ENCODE measurements at places on chromosomes 16 and 17.

GRCh38 chr17:72372185-72372584, 251.4 kb downstream of the SOX9 start:
- no peak for DNase-seq

- no peak for DNase-seq
Observed at GRCh38 chr17:9064311-9064834, 43.1 kb downstream of the NTN1 start.

GRCh38 chr17:60354223-60354622, 37.7 kb downstream of the USP32 start:
- no peak for DNase-seq

DNA sequence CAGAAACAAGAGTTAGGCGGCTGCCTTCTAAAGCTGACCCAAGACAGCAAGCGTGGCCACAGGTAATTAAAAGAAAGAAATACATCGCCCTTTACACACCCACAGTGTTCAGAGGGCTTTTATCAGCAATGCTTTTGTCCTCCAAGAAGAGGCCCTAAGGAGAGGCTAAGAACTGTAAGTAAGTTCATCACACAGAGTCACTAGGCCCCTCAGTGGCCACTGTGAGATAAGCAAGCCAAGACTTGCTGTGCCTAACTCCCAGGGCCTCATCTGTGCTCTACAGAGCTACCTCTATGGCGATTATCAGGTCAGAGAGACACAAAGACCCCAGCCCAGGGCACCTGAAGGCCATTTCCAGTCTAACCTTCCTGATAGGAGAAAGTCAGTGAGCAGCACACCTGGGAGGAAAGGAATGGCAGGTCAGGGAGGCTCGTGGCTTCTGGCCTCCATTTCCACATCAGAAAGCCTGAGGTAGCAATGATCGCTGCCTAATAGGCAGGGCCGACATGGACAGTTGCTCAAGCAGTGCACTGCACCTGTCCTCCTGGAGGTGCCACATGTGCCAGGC, 545.2 kb upstream of the CDH11 start:
- no peak for DNase-seq

- DNase-seq = no peak
Observed at GRCh38 chr17:47064684-47065083, 85.6 kb upstream of the RPRML start.

- no peak for DNase-seq
Observed at GRCh38 chr17:82791532-82791931, 39.7 kb downstream of the TBCD start.

DNA sequence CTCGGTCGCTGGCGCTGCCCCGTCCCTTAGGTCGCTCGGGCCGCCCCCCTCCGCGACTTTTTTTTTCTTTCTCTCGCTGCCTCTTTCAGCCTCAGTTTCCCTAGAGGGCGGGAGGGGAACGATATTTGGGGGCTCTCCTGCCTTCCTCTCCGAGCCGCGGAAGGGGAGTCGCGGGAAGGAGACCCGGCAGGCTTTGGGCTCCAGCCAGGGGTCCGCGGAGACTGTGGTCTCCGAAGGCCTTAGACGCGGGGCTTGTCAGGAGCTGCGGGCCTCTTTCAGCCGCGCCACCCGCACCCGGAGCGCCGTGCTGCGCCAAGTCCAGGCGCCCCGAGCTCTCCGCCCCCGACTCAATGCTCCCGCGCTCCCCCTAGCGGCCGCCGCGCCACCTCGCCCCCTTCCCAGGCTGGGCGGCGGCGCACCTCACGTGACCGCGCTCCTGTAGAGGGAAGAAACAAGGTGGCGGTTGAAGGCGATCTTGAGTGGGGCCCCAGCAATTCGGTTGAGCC, at the start of gene LRRC37B:
Gene LRRC37B, plus strand, starts transcription at position 427 of the 506 bp plus-strand sequence. CDS start 14,010 bp downstream, outside the sequence.
- peak; percentile 68 for DNase-seq

GRCh38 chr16:19708296-19709205, 9.5 kb downstream of the KNOP1 start:
- no peak for DNase-seq

GRCh38 chr17:15380446-15380845, 39.0 kb upstream of the TEKT3 start:
- DNase-seq = no peak

DNA sequence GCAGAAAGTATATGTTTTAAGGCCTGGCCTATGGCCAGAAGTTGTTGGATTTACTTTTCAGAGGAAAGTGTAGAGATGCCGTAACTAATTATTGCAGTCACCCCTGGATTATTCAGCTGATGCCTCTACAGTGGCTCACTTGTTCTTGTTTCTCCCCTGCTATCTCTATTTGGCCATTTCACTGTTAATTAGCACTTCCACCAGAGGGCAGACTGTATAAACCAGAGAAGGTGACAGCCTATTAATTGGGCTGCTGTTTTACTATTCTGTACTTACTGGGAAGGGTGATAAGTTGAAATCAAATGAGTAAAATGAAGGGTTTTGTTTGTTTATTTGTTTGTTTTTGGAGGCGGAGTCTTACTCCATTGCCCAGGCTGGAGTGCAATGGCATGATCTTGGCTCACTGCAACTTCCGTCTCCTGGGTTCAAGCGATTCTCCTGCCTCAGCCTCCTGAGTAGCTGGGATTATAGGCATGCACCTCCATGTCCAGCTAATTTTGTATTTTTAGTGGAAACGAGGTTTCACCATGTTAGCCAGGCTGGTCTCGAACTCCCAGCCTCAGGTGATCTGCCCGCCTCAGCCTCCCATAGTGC, 66.0 kb downstream of the CDK12 start:
- no peak for DNase-seq

DNA sequence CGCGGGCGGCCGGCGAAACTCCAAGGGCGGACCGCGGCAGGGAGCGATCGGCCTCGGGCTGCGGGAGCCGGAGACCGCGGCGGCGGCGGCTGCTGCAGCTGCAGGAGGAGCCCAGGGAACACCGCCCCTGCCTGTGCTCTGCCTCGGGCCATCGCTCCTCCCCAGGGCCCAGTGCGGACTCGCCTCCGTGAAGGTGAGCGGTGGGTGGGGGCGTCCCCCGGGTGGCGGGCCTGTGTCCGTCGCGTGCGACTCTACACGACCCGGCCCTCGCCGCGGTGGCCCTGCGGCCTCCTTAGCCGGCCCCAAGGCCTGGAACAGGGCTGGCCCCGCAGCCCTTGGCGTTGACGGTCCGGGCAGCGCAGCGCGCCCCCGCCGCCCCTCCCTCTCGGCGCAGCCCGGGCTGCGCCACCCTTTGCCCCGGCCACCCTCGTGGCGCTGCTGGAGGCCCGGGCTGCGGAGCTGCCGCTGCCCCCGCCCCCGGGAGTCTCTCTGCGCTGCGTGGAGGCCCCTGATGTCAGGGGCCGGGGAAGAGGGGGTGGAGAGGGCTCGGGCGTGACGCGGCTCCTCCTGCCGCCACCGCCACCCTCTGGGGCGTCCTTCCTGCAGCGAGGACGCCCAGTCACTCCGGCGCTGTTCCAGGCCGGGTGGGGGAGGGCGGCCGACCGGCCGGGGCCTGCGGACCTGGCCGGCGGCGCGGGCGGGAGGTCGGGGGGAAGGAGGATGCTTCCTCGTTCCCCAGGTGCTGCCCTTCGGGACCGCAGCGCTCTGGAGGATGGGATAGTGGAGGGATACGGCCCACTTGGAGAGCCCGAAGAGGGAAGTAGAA, 485 bp downstream of the DYNLL2 start:
- no peak for DNase-seq

DNA sequence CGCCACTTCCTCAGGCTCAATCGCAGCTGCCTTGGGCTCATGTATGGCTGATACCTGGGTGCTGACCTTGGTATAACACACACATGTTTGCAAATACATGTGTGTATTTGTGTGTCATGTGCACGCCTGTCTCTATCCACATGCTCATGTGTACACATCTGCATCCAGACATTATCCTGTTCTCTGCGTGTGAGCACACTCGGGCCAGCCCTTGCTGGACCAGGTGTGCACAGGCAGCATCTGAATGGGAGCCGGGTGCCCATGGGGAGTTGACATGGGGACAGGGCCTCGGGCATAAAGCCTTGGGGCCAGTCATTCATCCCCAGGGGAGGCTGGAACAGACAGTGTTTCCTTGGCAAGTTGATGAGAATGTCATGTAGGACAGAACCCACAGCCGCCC, 29.1 kb upstream of the CRHR1 start:
- no peak for DNase-seq

- no peak for DNase-seq
Observed at GRCh38 chr17:21677911-21678310, 14.4 kb upstream of the KCNJ18 start.

GRCh38 chr17:40350689-40351358, 13.7 kb downstream of the GJD3 start:
- no peak for DNase-seq

GRCh38 chr16:25078386-25078978, 33.1 kb upstream of the LCMT1 start:
- no peak for DNase-seq

GRCh38 chr17:9419932-9420453, 155.6 kb downstream of the STX8 start:
- DNase-seq = no peak

DNA sequence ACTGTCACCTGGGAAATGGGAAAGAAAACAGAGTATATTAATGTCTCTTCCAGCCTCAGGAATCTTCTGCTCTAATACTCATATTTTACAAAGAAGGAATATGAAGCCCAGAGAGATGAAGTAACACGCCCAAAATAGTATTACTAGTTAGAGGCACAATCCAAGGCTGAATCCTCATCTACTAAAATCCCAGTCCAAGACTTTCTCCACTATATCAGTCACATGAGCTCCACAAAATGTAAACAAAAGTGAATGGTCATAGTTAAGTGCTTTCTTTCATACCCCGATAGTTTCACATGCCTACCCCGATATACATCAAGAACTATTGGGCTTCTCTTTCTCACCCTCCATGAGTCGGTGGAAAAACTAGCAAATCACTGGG, 965 bp downstream of the INTS2 start:
- DNase-seq = no peak

DNA sequence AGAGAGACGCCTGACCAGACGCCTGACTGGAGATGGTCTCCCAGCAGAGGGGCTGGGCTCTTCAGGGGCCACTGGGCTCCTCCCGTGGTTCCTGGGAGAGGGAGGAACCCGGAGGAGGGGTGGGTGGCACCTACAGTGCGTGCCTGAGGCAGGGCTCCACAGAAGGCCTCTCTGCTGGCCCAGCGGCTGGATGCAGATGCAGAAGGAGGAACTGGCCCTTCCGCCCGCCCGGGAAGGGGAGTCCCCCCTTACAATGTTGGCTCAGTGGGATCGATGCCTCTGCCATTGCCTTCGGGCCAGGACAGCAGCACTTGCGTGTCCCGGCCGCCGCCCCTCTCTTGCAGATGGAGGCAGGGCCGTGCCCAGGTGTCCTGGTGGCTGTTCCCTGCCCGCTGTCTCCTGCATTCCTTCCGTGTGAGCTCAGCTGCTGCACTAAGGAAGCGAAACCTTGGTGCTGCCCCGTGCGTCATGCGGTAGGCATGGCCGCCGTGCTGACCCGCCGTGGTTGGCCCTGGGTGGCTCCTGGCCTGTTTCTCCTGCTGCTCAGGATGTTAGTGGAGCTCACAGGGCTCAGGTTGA, 15.1 kb downstream of the BAIAP2 start:
- DNase-seq = peak; percentile 59

DNA sequence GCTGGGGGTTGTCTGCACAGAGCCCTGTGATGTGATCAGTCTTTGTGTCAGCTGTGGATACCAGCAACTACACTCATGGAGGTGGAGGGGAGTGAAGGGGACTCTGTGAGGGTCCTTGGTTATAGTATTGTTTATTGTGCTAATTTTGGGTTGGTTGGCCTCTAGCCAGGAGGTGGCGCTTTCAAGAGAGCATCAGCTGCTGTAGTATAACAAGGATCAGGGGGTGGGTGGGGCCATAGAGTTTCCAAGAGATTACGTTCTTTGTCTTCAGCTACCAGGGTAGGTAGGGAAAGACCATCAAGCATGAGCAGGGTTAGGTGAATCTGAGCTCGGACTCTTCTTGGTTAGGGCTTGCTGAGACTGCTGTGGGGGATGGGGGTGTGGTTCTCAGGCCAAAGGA, 97.1 kb upstream of the HS3ST3A1 start:
- no peak for DNase-seq

DNA sequence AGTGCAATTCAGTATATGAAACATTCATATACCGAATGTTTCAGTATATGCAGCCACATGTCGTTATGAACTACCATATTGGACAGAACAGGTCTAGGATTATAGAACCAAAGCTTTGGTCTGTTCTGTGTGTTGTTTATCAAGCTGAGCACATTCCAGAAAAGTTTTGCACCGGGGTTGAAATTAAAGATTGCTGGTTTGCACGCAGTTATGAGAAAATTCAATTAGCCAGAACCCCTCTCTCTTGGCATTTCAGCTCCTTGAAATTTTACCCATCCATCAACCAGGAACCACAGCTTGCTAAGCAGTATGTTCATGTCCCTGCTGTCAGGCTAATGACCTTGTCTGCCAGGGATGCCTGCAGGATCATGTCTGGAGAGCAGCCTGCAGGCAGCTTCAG, 9.5 kb downstream of the KRT32 start:
- DNase-seq = no peak

DNA sequence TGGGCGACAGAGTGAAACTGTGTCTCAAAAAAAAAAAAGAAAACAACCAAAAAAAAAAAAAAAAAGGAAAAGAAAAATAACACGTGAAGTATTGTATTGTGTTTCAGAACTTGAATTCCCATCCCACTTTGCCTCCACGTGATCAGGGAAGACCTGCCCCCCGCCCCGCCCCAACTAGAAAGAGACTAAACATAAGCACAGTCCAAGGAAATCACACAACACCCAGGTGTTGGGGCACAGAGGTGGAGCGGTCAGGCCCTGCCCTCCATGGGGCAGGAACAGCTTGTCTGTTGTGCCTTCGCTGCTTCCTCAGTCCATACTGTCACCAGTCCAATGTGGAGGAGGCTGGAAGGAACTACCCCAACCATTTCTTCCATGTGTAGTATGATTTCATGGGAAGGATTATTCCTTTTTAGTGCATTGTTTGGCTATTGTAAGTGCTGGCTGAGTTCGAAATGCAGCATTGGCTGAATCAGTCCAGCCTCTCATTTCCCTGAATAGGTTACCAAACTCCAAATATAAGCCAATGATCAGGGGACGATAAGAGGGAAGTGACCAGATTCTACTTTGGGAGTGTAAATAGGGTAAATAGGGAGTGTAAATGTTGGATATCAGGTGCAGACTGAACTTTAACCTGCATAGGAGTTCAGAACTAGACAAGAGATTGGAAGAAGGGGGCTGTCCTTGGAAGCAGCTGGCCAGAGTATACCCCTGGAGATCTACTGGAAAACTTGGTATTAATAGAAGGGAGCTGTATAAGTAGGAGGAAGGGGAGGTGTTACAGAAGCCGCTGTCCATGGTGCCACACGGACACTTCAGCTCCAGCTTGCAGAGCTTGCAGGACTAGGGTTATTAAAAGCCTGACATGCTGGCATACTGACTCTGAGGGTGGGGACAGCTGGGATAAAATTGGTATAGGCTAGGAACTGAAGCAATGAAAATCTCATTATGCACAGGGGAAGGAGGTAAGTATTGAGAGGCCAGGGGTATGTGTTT, 50.7 kb downstream of the TANGO6 start:
- no peak for DNase-seq

All from C1 segment of cervical spinal cord (tissue), 14 donors.